ENCODE measurements at places on chromosomes 12 and 14.

- no peak for DNase-seq
Measured at GRCh38 chr12:728781-729180, 23.6 kb upstream of the WNK1 start.

GRCh38 chr12:96020314-96021003, 14.9 kb downstream of the LTA4H start:
- no peak for DNase-seq

DNA sequence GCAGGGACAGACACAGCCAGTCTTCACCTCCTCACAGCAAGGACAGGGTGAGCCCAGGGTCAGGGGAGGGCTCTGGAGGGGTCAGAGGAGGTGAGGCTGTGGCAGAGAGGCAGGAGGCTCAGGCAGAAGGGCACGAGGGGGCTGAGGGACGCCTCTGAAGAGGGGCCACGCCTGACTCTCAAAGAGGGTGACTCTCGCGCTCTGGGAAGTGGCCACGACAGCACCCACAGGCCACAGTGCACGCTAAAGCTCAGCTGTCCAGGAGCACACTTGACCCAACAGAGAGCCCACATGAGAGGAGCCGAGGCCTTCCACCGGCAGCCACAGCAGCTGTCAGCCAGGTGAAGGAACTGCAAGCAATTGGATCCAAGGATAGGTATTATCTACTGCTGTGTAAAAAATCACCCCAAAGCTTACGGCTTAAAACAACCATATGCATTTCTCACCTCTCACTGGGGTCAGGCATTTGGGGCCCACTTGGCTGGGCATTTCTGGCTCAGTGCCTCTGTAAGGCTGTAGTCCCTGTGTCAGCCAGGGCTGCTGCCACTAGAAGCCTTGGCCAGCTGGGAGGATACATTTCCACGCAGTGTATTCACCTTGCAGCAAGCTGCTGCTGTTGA, 27.8 kb downstream of the SLC6A12 start:
- DNase-seq = no peak

DNA sequence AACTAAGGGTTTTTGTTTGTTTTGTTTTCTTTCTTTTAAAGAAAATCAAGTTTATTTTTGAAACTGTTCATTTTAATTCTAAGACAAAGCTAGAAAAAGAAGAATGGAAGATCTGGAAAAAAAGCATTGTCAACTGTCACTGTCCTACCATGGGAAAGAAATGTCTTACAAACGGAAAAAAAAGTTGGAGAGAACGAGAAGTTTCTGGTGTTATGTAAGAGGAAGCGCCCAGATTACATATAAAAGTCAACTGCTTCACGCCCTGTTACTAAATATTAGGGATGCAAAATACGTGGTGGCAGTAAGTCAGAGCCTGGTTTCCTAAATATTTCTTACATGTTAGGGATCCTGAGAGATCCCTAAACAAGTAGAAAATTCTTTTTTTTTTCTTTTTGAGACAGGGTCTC, 14.3 kb upstream of the FBXL14 start:
- DNase-seq = no peak

DNA sequence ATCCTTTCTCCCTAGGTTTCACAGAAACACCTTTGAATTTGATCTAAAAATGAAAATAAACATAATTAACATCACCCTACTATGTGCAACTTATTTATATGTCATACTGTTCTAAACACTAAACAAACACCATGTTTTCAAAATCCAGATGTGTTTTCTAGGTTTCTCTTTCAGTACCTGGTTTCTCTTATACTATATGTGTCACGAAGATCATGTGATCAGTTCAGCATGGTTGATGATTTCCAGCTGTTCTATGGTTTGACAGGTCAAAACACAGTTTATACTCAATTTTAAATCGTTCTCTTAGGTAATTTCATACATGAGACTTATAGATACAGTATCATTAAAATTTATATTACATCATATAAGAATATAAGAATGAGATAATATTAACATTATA, 373.1 kb downstream of the SOX5 start:
- DNase-seq = no peak

DNA sequence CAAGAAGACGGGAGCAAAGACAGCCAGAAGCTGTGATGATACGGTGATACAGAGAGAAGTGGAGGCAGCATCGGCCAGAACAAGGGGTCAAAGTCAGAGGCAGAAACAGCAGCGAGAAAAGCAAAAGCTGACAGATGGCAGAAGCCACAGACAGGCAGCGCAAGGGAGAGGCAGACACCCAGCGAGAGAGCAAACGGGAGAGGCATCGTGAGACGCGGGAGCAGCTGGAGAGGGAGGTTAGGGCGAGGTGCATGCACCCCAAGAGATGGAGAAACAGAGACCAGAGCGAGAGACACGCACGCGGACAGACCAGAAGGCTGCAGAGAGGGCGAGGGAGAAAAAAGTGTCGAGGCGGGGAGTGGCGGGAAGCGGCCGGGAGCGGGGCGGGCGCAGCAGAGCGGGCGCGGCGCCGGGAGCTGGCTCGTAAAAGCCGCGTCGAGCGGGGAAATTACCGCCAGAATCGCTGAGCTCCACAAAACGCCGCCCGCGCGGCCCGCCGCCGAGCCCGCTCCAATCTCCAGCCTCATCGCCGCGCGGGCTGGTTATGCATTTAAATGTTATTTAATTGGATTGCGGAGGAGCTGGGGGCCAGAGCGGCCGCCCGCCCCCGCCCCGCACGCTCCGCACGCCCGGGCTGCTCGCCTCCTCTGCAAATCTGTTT, 15.6 kb downstream of the SMUG1 start:
- DNase-seq = no peak

DNA sequence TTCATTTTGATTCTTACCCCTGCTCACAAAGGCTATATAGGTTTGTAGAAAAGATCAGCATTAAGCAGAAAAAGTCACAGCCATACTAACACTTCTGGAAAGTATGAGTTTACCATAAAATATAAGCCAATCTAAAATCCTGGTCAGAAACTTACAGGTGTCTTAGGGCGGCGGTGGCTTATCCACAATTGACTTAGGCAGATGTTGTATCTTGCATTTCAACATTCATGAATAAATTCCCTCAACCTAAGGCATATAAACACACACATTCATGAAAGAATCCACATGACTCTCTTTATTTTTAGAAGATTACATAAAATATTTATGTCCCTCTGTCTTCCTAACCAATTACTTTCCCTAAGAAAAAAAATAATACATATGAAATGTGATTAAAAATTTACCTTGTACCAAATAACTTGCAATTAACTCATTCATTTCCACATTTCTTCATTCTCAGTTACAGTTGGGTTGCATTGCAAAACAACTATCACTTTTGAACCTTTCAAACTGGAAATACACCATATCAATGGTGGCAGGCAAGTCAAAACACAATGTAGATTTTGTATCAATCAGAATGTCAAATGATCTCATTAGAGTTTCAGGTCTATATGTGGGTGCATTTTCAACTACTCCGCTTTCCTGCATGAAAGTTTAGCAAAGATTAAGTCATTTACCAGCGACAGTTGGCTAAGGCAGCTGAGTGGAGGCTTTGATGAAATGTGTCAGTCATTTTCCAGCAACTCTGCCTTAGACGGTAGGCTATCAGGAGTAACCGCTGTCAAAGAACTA, 124.4 kb downstream of the SLC15A5 start:
- DNase-seq = no peak

- DNase-seq = no peak
Measured at GRCh38 chr12:79367032-79367589, 323.7 kb downstream of the PAWR start.

DNA sequence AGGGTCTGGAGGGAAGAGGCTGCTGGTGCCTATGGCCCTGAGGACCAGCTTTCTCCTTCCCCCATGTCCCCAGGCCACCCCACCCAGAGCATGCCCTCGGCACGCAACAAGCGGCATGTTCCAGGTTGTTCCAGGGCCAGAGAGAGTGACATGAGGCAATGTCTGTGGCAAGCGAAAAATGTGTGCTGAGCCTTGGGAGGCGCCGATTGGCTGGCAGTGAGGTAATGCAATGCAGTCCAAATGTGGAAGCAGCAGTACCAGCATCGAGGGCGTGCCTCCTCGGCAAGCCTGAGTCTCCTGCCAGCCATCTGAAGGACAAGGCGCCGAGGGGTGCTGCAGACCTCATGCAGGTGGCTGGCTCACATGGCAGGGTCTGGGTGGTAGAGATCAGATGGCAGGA, 423.8 kb downstream of the NRXN3 start:
- DNase-seq = no peak

- DNase-seq = no peak
Measured at GRCh38 chr14:51889851-51890250, 29.4 kb downstream of the GNG2 start.

- no peak for DNase-seq
Measured at GRCh38 chr12:45464699-45465098, 248.8 kb downstream of the ANO6 start.

DNA sequence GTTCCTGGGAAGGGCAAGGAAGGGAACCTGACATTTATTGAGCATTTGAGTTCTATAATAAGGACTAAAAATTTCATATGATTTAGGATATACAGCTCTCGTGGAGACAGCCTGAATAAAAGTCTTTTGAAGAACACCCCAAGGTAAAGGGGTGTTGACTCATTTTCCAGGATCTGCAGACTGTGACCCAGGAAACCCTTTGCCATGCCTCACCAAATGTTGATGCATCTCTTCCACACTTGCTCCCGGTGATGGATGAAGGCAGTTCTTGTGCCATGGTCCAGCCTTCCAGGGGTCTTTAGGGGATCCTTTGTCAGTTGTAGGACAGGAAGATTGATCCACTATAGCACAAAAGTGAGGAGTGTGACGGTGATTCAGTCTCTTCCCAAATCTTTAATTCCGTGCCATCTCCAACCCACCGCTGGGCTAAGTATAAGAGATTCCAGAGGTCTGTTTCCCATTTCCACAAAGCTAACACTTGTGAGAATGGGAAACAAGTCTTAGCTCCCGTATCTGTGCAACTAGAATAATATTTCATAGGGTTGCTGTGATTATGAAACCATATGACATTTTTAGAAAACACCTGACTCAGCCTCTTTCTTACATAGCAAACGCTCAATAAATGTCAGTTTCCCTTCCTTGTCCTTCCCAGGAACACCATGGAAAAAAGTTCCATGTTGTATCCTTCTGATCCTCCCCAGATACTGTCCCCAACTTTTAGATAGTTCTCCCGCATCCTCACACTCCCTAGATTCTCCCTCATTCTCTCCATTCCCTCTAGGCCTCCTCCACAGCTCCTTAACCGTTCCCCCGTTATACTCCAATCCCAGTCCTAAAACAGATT, 836 bp downstream of the AAAS start:
- no peak for DNase-seq

DNA sequence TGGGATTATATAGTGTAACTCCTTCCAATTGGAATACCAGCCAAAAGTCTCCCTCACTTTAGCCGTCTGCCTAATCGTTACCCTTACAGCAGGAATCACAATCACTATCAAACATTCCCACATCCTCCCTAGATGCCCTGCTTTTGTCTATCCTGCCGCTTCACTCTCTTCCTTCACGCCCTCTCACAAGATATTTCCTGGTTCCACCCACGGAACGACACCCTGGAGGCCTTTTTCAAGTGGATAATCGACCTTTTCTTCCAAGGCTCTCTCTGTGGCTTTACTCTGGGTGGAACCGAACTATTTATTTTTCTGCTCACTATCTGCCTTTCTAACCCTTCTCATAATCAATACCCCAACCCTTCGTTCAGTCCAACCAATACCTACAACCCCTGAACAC, 58.9 kb downstream of the MOK start:
- DNase-seq = no peak

GRCh38 chr14:104933746-104934733, 9.4 kb downstream of the PLD4 start:
- no peak for DNase-seq

GRCh38 chr12:12661086-12661856, 34.7 kb downstream of the GPR19 start:
- no peak for DNase-seq

- DNase-seq = no peak
Measured at GRCh38 chr12:120851944-120852343, 52.2 kb downstream of the SPPL3 start.

GRCh38 chr14:39368261-39368959, 63.8 kb downstream of the FBXO33 start:
- no peak for DNase-seq

- DNase-seq = no peak
Measured at GRCh38 chr12:52799505-52800211, 3.7 kb upstream of the KRT3 start.

DNA sequence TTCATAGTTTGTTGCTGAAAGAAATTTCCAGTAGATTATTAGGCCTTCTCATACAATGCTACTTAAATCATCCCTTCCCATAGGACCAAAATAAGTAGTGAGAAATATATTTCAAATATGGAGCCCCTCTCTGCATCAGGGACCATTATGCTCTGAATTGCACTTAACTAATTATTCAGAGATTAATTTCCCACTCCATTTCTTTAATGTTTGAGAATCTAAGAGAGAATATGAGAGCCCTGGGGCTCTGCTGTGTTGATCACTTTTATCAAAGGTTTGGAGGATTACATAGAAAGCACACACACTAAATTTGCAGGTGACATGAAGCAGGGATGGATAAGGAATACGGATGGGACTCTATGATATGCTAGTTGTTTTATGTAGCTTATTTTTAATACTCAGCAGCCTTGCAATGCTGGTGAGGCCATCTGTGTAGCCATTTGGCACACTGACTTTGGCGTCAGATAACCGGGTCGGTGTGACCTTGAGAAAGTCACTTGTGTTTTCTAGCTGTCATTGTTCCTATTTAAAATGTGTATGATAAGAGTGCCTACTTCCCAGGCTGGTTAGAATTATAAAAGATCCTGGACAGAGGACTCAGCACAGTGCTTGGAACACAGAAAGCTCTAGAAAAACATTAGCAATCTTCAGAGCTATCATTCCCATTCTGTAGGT, 49.9 kb upstream of the FBXO21 start:
- DNase-seq = no peak

DNA sequence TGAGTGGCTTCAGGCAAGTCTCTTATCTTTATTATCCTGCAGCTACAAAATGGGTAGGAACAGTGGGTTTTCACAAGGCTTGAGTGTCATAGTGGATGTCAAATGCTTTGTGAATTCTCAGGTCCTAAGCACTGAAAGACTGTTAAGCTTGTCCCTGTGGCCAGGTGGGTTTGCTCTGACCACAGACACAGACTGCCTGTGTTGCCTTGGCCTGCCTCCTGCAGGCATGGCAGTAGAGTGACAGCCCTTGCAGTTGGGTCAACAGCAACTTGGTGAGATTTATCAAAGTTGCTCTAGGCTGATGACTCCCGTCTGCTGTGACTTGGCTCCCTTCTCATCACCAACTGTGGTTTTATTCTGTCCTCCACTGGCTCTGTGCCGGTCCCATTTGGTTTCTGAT, 520.0 kb upstream of the CCDC196 start:
- no peak for DNase-seq

GRCh38 chr12:49633703-49634345, 10.5 kb downstream of the PRPF40B start:
- DNase-seq = no peak

Measured in T-helper 22 cell (primary cell).